ENCODE measurements at places on chromosomes 6 and 20.

GRCh38 chr20:32507998-32508774 lies 76.9 kb downstream of the NOL4L start:
- DNase-seq = no peak

DNA sequence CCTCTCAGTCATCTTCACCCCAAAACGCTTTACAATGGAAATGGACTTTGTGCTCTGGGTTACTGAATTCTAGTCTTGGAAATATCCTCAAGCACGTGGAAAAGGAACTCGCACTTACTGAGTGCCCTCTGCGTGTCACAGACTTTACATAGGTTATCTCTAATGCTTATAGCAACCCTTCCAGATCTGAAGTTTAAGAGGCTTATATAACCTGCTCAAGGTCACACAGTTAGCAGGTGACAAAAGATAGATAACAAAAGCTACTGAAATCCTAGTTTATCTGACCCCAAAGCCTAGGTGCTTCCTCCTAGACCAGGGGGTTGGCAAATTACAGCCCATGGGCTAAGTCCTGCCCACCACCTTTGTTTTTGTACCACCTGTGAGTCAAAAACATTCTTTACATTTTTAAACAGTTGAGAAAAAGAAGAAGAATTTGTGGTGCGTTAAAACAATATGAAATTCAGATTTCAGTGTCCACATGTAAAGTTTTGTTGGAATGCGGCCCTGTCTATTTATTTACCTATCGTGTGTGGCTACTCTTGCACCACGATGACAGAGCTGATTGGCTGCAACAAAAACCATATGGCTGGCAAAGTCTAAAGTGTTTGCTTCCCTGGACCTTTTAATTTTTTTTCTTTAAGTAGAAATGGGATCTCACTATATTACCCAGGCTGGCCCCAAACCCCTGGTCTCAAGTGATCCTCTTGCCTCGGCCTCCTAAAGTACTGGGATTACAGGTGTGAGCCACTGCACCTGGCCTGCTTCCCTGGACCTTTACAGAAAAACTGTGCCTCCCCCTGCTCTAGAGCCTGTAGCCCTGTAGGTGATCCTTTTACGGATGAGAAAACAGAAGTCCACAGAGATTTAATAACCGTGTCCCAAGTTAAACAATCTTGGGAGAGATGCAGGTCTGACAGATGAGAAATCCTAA lies 110.2 kb upstream of the RREB1 start:
- no peak for DNase-seq

DNA sequence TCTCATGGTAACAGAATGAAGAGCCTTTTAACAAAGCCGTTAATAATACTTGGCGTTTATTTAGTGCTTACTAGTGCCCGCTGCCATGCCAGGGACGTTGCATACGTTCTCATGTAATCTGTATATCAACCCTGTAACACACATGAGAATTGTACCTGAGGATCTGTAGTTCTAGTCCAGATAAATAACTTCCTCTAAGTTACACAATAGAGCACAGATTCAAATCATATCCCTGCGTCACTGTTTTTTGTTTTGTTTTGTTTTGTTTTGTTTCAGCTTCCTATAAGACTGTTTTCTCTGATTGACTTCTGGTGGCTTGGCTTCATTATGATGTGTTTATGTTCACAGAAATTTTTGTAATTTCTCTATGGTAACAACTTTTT lies 553 bp downstream of the ZSCAN16 start:
- DNase-seq = no peak

- DNase-seq = no peak
Measured at GRCh38 chr20:16171180-16171579, 402.1 kb downstream of the KIF16B start.

GRCh38 chr20:1334370-1334731 lies 5.4 kb upstream of the SDCBP2 start:
- DNase-seq = no peak

DNA sequence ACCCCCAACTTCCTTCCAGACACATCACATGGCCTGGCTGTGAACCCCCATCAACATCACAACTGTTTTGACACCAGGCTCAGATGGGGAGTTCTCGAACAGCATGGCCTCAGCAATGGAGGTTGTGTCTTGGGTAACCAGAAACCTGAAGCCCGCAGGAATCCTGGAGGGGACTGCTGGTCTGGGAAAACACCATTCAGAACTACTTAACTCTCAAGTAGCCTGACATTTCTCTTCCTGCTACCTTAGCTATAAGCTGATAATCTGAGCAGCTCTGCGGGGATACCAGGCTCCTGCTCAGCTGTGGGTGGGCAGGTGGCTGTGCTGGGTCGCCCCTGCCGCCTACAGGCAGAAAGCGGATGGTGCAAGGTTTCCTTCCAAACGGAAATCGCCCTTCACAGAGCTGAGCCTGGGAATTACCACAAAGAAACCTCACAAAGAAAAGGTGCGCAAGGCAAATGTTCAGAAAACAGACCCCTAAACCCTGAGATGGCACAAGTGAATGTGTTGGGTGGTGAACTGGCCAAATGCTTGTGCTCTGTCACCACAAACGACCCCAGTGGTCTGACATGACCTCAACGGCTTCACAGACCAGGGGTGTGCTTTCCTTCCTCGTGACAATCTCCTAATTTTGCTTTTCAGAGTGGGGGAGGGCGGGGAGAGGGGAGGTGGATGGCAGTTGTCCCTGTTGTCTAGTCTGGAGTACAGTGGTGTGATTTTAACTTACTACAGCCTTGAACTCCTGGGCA lies 29.5 kb downstream of the SNX5 start:
- peak; percentile 35 for DNase-seq

- DNase-seq = no peak
Measured at GRCh38 chr6:10415617-10416480, 975 bp upstream of the TFAP2A start.

- no peak for DNase-seq
Measured at GRCh38 chr6:48610846-48611245, 499.8 kb upstream of the PTCHD4 start.

GRCh38 chr20:40506537-40506939 lies 182.5 kb downstream of the MAFB start:
- DNase-seq = no peak

DNA sequence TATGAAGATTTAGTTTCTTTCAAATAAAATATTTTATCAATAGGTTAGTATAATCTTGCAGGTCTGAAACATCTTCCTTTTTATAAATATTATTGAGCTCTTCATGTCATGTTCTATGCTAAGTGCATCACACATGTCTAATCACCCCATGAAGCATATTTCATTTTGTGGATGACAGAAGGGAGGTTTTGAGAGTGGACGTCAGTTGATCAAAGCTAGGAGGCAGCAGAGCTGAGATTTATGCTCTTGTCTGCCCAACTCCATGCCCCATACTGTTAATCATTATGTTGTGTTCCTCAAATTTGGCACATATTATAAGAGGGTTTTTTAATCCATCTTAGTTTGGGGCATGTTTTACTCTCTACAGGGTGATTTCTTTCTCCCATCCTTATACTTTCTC lies 22.7 kb downstream of the DSE start:
- no peak for DNase-seq
